ENCODE measurements at places on chromosomes 12 and 14.

DNA sequence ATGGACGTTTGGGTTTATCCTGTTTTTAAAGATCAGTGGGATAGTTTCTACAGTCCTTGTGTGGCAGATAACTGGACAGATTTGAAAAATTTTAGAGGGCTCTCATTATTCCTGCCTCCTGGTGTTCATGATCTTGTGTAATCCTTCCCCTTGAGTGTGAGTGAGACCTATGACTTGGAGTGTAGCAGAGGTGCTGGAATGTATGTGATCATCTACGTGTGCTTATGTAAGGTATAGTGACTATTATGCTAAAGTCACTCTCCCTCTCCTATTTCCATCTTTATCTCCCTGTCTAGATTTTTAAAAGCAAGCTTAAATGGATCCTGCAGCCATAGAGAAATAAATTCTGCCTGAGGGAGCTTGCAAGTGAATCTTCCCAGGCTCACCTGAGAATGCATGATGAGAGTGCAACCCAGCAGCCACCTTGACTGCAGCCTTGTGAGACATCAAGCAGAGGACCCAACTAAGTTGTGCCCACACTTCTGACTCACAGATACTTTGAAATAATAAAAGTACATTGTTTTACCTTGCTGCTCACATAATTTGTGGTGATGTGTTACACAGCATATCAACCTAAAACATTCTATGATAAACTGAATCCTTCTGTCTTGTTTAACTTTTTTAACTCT is 3.2 kb upstream of the OLR1 start:
- no peak for DNase-seq

DNA sequence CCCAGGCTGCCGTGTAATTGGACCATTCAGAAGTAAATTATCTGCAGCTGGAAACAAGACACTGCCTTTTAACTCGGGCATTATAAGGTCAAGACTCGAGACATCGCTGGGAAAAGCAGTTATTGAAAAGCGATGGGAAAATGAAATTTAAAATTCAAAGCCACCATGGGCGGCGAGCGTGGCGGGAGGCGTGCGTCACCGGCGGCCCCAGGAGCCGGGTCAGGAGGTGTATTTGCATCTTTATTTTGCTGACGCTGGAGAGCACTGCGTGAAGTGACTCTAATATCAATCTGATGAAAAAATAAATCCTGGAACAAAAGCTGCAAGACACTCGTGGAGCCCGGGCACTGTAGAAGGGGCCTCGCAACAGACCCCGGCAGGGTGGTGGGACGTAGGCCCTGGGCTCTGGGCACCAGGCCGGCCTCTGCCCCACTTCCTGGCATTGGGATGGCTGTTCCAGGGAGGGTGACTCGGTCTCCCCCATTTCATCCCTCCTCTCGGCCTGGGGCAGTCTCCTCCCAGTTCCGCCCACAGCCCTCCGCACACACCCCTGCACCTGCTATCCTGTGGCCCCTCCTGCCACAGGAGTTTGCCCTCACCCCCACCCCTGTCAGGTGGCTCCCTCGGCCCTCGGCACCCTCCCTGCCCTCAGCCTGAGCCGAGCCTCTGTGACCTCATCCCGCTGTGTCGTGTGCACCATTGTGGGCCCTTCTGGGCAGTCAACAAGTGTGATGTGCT is 196.2 kb downstream of the KIF26A start:
- no peak for DNase-seq

GRCh38 chr12:131959116-131959515 is 9.4 kb downstream of the EP400 start:
- no peak for DNase-seq

GRCh38 chr12:63450816-63451215 is 217.5 kb downstream of the DPY19L2 start:
- DNase-seq, result no peak

DNA sequence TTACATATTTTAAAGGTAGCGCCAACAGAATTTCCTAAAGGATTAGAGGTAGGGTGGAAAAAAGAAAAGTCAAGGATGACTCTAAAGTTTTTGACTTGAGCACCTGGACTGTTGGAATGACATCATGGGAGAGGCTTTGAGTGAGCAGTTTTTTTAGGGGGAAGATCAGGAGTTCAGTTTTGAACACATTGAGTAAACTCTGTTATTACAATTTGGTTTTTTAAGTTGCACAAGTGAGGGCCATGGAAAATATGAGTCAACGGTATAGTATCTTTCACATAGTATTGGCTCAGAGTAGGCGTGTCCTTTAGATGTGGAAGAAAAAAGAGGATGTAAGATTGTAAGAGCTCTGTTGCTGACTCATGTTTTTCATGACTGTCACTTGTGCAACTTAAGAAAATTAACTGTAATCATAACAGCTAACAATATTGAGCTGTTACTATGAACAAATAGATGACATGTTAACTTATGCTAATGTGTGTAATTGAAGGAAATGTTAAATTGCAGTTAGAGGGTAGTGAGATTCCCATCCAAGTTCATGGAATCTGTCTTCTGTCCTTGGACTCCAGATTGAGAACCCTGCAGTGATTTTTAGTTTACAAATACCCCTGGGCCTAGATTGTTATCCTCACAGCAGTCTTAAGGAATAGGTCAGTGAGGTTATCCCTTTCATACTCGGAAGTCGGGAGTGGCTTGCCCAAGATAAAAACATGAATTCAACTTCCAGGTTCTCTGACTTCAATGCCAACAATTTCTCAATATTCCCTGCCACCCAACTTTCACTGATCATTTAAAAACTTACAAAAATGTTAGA is 48.2 kb upstream of the ATP2B1 start:
- no peak for DNase-seq

GRCh38 chr12:19369691-19370148 is 69.6 kb upstream of the AEBP2 start:
- peak; percentile 26 for DNase-seq

DNA sequence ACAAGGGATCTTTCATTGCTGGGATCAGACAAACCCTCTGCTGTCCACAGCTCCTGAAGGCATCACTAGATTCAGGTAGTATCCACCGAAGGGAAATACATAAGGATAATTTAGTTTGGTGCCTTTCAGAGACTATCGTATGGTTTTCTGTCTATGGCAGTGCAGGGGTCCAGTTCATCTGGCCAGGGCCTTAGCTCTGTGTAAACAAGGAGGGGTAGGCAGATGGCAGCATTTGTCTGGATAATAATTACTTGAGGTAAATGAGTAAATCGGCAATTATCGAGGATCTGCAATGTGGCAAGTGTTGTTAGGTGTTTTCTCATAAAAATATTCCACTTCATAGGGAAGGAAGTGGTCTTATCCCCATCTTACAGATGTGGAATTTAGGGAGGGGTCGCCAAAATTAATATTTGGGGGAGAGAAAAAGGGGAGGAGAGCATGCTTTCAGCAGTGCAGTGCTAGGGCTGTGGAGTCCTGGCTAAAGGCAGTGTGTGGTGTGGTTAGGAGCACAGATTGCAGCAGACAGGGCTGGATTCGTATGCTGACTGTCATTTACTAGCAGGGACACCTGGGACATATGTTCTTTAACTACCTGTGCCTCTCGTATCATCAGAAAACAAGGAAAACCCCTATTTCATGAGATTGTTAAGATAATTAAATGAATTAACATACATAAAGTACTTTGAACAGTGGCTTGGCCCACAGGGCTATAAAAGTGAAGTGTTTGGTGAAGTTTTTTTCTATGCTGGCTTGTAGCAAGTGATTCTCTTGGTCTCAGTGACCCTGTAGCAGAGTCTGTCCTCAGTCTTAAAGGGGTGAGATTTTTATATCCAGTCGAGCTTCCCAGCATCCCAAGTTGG is 27.1 kb downstream of the RASSF8 start:
- DNase-seq, result no peak

GRCh38 chr12:84660139-84660538 is 252.5 kb downstream of the SLC6A15 start:
- no peak for DNase-seq

DNA sequence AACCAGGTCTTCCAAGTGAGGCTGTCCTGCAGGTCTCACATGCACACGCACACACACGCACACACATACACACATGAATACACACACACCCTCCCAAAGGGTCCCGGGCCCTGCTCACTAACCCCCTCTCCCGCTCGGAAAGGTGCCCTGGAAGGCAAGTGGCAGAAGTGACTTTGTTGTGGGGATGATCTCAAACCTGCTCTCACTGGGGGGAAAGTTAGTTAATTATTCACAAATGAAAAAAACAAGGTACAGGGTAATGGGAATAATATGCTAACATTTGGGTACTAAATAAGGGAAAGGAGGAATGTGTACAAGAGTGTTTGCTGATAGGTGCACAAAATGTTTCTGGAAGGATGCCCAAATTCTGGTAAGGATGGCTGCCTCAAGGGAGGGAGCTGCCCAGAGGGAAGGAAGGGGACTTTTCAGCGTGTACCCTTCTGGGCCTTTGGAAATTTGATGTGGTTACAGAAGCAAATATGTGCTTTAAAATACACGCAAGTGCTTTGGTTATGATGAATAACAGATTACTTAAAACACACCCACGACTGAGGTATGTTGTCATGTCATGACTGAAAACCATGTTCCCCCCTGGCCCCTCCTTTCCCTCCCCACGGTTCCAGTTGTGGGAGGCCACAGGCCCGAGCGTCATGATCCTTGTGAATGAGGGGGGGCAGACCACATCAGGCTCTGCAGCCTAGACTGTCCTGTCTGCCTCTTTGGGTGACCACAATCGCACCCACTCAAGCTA is 43.3 kb upstream of the PLEKHG6 start:
- no peak for DNase-seq

GRCh38 chr14:91509083-91509877 is 830 bp downstream of the PPP4R3A start:
- no peak for DNase-seq

Data from hippocampal formation (tissue), 2 donors.